Naive thymus-derived CD8-positive, alpha-beta T cell (primary cell): ENCODE measurements at places on chromosomes 11 and 22.
A peak's percentile ranks its signal among the peaks of the same experiment; 100 is the strongest.

GRCh38 chr11:132992838-132993631 lies 539.3 kb downstream of the OPCML start:
- no peak for DNase-seq

- peak; percentile 40 for DNase-seq
These were observed 88.3 kb upstream of the CRTAM start for GRCh38 chr11:122750049-122750448.

DNA sequence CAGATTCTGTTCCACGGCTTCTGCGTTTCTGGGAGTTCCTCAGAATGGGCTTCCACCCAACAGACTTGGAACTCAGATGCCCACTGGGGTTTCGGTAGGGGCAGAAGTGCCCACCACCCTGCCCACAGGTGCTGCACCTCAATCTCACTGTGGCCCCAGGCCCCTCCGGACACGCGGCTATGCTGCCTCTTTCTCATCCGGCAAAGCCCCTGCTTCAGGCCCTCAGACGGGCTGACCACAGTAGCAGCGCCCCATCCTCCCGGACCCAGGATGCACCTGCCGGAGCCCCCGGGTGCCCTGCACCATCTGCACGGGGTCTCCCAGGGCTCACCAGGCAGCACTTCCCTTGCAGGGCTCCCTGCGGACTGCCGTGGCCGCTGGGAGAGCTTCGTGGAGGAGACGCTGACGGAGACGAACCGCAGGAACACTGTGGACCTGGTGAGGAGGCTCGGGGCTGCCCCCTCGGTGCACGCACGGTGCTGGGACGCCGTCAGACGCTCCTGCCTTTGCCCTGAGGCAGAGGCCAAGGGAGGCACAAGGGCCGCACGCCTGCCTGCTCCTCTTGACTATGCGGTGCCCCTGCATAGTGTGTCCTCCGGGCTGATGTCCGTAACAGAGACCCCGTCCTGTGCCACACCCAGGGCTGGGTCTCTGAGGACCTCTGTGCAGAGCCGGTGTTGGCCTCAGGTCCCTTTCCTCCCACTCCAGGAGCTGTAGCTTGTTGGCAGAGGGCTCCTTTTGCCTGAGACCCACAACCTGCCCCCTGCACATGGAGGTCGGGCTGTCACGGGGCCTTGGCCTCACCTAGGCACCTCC lies 38.6 kb downstream of the SBF1 start:
- no peak for DNase-seq

- no peak for DNase-seq
These were observed 159.4 kb downstream of the C11orf91 start for GRCh38 chr11:33540946-33541915.

DNA sequence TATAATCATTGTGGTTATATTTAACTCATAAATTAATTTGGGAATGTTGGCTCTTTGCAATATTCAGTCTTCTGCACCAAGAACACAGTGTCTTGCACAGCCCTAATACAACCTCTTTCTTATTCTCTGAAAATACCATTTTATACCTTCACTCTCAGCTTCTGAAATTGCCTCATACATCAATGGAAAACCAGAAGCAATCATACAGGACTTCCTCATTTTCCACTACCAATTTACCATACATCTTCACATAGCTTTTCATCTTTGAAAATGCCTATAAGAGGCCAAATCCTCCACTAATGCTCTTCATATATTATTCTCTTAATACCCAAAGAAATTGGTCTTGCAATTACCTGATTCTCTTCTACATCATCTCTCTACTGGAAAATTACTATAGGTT lies 4.3 kb upstream of the OR2AG1 start:
- no peak for DNase-seq

GRCh38 chr22:24894998-24895397 lies 51.5 kb downstream of the LHFPL7 start:
- DNase-seq: no peak

DNA sequence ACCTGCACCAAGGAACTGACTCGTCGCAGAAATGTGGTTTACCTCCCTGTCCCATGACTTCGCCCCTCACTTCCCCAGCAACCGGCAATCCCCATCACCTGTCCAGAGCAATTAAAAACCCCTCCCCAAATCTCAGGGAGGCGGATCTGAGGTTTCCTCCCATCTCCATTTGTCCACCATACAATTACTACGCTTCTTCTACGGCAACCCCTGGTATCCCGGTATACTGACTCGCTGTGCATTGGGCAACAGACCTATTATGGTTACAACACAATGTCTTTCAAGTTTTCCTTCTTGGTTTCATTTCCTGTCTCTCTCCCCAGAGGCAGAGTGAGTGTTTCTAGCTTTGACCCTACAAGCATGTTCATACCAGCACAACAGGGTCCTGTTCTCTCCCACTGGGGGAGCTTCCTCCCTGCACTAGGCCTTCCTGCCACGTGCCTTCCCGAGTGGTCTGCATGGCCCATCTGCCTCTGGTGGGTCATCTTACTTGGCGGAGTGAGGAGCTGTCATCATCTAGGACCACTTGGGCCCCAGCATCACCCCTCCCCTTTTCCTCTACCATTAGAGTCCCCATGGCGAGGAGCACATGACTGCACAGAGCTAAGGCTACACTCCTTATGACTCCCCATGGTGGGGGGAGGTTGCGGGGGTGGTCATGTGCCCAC lies 30.3 kb upstream of the NAP1L4 start:
- peak; percentile 29 for DNase-seq

- DNase-seq: no peak
These were observed 13.3 kb downstream of the SMCO4 start for GRCh38 chr11:93529707-93530467.

DNA sequence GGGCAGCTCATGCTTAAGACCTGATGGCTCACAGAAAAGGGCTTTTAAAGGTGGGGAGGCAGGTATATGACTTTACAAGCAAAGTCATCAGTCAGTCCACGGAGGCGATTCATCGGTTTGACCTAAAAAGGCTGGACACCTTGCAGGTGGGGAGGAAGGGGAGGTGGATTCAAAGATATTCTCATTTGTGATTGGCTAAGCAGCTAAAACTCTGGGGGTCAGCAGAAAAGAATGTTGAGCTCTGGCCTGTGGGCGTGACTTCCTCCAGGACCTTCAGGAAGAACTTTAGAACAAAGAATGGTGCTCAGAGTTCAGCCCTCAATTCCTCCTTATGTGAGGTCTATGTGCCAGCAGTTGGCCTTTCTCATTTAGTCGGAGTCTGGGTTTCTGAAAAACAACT lies 78.3 kb upstream of the LMO1 start:
- DNase-seq: no peak

DNA sequence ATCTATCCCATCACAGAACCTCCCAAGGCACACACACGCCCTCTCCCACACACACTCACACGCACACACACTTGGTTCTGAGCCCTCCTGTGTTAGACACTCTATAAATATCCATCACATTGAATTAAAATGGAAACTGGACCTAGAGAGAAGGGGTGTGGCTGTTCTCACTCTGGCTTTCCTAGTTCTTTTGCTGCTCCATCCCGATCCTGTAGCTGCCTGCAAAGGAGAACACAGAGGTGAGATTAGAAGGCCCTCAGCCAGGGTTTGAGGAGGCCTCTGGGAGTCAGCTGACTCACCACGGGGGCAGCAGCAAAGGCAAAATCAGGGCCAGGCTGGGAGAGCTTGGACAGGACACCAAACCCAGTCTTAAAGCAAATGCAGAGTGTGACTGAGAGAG lies 192.3 kb upstream of the CADM1 start:
- no peak for DNase-seq

- DNase-seq: no peak
These were observed 10.6 kb downstream of the PLEKHB1 start for GRCh38 chr11:73656985-73657384.

GRCh38 chr22:28813772-28814518 lies 13.6 kb upstream of the XBP1 start:
- no peak for DNase-seq

DNA sequence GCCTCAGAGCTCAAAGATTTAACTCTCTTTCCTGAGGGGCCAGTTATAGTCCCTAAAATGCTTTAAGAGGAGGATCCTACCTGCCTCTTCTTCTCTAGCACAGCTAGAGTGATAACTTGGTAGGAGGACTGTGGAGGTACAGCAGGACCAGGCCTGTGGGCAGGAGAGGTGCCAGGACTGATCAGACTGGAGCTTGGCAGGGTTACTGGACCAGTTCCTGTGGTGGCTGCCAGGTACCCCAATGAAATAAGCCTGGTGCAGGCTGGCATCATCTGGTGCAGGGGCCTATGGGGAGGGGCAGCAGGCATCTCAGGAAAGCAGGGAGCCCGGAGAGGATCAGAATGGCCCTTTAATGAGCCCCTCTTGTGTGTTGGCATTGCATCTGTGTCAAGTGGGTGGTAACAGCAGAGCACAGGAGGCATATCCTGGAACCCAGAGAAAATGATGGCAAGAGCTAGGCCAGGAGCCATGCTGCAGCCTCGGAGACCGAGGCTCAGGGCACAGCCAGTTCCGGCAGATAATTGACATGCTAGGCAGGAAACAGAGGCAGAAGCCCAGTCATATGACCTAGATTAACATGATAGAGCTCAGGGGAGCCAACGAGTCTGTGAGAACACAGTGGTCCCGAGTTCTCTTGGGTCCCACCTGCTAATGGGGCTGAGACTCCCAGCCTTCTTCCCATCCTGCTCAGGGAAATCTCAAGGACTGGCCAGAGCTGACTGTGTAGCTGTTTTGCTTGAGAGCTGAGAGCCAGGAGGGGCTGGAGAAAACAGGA lies 187.5 kb upstream of the ZBED5 start:
- DNase-seq: no peak

DNA sequence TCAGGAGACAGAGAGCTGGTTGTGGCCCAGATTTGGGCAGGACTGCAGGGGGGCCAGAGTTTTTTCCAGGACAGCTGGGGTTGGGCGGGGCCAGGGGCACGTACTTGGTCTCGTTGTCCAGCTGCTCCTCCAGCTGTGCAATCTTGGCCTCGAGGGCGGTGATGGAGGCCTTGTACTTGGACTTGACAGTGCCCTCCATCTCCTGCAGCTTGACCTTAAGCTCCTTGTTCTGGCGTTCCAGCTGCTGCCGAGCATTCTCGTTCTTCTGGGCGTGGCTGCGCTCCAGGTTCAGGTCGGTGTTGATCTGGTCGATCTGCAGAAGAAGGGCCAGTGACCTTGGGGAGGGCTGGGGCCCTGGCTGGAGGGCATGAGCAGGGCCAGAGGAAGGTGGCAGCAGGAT lies 32.1 kb downstream of the APOL1 start:
- no peak for DNase-seq

GRCh38 chr22:19678949-19679521 lies 35.3 kb upstream of the SEPTIN5 start:
- DNase-seq: no peak

DNA sequence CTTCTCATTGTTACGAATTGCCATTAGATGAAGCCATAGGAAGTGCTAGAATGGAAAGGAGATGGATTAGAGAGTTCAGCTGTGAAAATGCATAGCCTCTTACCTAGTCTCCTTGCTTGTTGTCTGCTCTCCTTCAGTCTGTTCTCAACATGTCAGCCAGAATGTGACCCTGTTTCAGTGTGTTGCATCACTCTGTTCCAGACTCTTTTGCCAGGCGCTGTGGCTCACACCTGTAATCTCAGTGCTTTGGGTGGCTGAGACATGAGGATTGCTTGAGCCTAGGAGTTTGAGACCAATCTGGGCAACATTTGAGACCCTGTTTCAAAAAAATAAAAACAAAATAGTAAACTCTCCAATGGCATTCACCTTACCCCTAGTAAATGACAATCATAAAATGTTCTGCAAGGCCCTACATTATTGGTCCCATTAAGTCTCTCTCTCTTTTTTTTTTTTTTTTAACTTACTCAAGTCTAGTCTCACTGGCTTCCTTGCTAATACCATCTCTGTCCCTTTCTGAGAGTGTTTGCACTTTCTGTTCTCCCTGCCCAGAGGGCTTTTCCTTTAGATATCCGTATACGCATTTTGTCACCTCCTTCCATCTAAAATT lies 39.4 kb downstream of the CYP2R1 start:
- DNase-seq: no peak

- no peak for DNase-seq
These were observed 6.2 kb downstream of the KDELR3 start for GRCh38 chr22:38474003-38474607.

GRCh38 chr11:132490978-132491377 lies 1041.3 kb downstream of the OPCML start:
- no peak for DNase-seq

DNA sequence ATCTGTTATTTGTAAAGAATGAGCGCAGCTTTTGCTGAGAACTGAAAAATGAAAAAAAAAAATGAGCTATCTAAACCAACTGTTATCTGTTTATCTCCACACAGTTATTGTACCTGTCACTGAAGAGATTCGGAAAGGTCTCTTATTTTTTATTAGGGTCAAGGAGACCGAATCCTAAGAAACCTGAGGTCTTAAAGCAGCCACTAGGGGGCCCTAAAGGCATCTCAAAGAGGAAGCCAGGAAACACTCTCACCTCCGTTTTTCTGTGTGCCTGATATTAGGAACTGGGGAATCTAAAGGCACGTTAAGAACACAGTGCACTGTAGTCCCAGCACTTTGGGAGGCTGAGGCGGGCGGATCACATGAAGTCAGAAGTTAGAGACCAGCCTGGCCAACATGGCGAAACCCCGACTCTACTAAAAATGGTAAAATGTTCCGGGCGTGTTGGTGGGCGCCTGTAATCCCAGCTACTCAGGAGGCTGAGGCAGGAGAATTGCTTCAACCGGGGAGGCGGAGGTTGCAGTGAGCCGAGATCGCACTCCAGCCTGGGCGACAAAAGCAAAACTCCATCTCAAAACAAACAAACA lies 3.5 kb upstream of the LARGE1 start:
- DNase-seq: no peak

DNA sequence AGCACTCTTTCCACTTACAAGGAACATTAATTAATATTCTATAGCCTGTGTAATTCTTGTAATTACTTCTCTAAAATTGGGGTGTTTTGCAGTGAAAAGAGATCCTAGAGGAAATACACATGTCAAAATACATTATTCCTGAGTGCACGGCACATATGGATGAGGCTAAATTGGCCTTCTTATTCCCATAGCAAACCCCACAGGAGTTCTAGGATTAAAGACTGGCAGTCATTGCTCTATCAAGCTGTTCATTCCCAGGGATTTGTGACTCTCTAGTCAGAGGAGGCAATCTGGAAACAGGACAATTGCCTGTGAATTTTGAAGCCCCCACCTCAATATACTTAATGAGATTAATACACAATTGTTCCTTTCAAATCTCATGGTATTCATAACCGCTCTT lies 145.9 kb upstream of the OPCML start:
- no peak for DNase-seq

DNA sequence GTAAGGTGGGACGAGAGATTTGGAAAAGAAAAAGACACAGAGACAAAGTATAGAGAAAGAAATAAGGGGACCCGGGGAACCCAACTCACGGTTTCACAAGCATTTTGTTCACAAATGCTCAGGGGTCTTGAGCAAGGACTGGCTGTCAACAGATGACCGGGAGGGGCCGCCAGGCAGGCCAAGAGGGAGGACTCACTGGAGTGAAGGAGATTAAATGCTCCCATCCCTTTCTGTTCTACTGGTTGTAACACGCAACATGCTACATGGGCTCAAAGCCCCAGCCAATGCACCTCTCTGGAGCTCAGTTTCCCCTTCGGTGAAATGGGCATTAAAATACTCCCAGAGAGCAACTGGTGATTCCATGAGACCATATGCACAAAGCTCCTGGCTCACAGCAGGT lies 13.4 kb downstream of the SHANK2 start:
- DNase-seq: no peak

- DNase-seq: no peak
These were observed 239.5 kb downstream of the NTM start for GRCh38 chr11:131609921-131610320.
